Retina (tissue), 1 donor: ENCODE measurements at places on chromosomes 2 and 18.

DNA sequence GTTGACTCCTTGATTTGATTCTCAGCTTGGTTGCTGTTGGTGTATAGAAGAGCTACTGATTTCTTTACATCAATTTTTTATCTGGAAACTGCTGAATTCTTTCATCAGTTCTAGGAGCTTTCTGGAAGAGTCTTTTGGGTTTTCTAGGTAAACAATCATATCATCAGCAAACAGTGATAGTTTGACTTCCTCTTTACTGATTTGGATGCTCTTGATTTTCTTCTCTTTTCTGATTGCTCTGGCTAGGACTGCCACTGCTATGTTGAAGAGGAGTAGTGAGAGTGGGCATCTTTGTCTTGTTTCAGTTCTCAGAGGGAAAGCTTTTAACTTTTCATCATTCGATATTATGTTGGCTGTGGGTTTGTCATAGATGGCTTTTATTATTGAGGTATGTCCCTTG, 140.5 kb downstream of the ZNF236 start:
- no peak for DNase-seq

DNA sequence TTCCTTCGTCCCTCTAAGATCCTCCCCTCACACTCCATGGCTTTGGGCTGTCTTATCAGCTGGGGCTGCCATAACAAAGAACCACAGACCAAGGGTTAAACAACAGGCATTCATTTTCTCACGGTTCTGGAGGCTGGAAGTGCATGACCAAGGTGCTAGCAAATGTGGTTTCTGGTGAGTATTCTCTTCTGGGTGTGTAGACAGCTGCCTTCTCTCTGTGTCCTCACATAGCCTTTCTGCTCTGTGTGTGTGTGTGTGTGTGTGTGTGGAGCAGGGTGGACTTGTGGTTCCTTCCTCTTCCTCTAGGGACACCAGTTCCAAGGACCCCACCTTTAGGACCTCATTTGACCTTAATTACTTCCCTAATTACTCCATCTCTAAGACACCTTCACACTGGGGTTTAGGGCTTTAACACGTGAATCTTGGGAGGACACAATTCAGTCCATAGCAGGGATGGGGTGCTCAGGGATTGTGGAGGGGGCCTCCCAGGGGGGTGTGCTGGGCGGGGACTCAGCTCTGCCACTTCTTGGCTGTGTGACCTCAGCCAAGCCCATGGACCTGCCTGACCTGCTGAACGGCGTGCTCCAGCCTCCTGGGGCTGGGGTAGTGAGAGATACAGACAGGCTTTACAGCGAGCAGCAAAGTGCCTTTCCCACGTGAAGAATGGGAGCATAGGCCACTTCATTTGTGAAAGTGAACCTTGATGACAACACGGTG, 38.0 kb downstream of the ACKR3 start:
- DNase-seq = no peak

DNA sequence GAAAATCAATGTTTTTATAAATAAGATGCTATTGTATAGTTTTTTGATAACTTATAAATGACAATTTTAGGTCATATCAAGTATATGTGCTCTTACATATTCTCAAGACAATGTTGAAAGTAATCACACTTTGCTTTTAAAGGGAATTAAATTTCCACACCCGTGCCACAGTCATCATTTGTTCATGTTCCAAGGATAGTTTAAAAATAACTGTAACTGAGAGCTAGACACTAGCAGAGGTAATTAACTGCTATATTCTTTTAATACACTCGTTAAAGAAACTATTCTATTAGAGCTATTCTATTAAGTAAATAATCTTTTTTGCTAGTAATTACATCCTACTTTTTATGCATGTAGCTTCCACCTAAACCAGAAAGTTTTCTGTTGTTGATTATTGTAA, 18.0 kb downstream of the GEN1 start:
- no peak for DNase-seq

- DNase-seq = peak; percentile 58
Observed at GRCh38 chr2:70785137-70785911, 5.1 kb downstream of the FIGLA start.

DNA sequence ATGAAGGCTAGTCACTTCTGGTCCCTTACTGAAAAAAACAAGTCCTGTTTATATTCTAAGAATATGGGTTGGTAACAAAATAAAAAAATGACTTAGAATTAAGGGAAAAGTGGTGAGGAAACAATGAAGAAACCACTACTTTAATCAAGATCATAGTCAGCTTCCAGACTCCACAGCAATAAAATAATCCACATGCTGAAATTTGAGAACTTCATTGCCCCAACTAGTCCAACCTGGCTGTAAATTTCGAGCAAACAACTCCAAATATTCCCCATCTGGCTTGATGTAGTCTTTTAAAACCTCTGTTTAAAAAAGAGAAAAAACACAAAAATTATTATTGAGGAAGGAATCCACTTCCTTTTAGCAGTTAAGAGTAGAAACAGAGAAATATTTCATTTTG, 32.5 kb downstream of the METTL4 start:
- no peak for DNase-seq
